HCT116 (cell line): ENCODE measurements at places on chromosomes 3 and 15. TPM values are rescaled to one million over a fixed set of nuclear protein-coding genes. Genes with fewer than 3 reads are reported as not detected.

GRCh38 chr3:114052216-114052615, 4.1 kb downstream of the CCDC191 start:
- no peak for DNase-seq

- DNase-seq: no peak
Measured at GRCh38 chr3:35968043-35968622, 328.8 kb downstream of the ARPP21 start.

- DNase-seq: no peak
Measured at GRCh38 chr3:5188419-5189221, 1.1 kb downstream of the EDEM1 start.

GRCh38 chr15:34038871-34039789, at the start of gene AVEN:
AVEN (minus strand) TSS chr15:34039204; CDS start chr15:34039046, 158 bp downstream.
- no peak for DNase-seq

- no peak for DNase-seq
Measured at GRCh38 chr3:188397766-188398705, 244.1 kb downstream of the LPP start.

DNA sequence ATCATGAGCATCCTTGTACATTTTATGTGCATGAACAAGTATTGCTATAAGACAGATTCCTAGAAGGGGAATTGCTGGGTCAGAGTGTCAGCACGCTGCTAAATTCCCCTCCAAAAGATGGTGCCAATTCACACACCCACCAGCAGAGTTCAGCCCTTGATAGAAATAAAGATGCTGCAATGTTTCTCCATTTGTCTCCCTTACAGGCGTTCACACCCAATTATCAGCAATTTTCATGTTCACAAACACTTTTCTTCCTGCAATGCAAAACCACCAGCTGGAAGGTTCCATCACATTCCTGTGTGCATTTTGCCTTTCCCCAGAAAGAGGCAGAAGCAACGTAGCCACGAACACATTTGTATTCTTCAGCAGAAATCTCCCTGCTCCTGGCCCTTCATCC, 3.3 kb upstream of the TAMM41 start:
- DNase-seq: no peak

GRCh38 chr3:81419228-81419627, 342.2 kb downstream of the GBE1 start:
- DNase-seq: no peak

DNA sequence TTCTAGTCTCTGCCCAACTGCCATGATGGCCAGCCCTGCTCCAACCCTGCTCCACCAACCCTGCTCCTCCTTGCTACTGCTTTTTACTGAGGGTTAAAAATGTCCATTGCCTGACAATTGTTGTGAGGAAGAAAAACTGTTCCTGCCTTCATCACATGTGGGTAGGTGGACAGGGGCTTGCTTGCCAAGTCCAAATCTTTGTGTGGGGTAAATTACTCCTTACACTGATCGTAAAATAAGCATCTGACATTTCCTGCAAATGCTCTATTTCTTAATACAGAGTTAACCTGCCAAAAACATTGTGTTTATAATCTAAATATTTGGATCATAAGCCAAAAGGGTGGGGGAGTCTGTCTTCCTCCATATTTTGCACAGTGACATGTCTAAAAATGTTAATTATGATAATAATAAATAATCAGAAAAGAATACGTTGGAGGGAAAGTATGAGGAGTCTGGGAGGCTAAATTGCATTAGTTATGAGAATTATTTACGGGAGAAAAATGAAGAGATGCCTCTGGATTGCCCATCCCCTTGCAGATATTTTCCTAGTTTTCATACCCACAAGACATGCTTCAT, 242.5 kb upstream of the TBL1XR1 start:
- no peak for DNase-seq

DNA sequence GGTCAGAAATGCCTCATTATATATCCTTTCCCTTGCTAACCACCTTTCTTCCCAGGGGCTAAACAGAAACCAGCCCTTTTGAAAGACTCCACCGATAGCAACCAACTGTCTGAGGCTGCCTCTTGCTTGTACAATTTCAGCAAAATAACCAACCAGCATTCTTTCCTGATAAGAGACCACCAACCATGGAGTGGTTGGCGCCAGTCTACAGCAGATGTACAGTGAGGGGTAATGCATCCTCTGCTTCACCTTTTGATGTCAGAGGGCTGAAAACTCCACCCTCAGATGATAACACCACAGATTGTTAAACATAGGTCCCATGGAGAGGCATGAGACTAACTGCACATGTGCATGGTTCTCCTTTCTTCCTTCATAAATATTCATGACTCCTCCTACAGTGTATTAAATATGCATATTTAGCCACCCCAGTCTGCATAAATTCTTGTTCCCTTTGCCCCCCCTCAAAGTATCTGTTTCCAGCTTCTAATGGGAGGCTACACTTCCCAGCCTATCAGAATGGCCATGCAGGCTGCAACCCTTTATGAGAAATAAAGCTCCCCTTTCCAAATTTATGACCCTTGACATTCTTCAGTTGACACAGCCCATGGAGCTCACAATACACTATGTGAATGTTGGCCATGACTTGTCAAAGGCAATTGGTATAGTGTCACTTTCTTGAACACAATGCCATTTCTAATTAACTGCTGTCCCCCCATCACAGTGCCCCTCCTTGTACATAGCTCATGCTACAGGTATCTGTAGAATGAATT, 48.3 kb downstream of the GABRB3 start:
- no peak for DNase-seq

DNA sequence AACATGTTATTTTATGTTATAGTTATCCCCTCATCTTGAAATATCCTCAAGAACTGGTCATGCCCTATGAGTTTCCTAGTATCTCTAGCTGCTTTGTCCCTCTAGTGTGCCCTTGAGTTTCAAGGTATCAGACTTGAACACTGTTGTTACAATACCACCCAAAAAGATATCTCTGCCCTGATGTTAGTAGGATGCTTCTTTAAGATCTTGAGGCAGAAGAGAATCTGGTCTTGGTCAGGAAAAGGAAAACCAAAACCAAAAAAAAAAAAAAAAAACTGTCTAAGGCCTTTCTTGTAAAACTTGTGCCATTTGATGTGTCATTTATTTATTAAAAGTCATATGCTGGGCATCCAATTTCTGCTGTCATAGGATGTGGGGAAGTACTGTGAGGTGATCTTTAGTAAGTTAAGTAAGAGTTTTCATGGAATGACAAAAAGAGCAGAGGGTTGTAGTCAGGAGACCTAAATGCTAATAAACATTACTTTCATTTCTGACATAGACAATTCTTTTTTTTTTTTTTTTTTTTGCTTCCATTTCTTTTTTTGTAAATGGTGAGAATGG, 229.7 kb downstream of the NECTIN3 start:
- DNase-seq: no peak

GRCh38 chr3:43018246-43018645, 39.1 kb downstream of the GASK1A start:
- no peak for DNase-seq

- DNase-seq: no peak
Measured at GRCh38 chr15:70083946-70084345, 13.8 kb downstream of the TLE3 start.

DNA sequence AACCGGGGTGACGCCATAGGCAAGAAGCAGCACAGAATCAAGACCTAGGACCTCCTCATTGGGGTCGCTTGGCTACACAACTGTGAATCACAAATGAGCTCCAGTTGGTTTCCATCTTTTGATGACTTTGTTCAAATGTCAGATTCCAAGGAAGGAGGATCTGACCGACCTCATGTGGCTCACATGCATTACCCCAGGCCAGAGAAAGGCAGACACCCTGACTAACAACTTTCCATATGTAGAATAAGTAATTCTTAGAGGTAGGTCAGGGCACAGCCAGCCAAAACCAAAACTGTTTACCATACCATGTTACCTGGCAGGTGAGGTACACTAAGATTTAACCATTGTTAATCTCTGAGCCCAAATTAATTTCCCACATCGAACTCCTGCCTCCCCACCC, 96.5 kb downstream of the CCNL1 start:
- DNase-seq: no peak

DNA sequence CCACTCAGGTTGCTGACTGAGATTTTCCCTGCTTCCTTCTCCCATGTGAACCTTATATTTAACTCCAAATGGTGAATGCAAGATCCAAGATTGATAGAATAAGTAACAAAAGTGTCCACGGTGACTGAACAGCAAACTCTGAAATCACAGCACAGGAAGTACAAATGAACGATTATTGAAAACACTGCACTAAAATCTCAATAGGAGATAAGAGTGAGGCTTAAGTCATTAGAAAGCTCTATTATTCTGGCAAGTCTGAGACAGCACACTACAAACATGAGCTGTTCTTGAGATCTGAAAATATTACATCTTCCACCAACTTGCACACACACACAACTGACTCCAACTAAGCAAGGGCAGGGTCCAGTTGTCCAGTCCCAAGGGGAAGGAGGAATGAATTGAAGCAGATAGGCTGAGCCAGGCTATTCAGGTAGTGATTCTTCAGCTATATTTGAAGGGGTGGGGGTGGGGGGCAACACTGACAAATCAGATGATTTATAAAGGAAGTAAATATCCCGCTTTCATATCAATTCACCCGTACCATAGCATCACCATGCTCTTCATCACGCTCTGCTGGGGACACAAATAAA, 2.9 kb downstream of the ZNF385D start:
- no peak for DNase-seq

FBXO40 gene
- not detected for total RNA-seq

ARRDC4 gene
- 19.6 TPM for total RNA-seq

FEZF2 gene
- not detected for total RNA-seq

FETUB gene
- total RNA-seq: not detected

CPB1 gene
- total RNA-seq: 6.2 TPM

SLCO2A1 gene
- total RNA-seq: 0.52 TPM

CHRD gene
- total RNA-seq: 8.0 TPM
